GM23338 (cell line): ENCODE measurements at places on chromosomes 13 and 19.

- peak; percentile 4 for DNase-seq
Observed at GRCh38 chr19:8731428-8732169, 10.2 kb downstream of the OR2Z1 start.

DNA sequence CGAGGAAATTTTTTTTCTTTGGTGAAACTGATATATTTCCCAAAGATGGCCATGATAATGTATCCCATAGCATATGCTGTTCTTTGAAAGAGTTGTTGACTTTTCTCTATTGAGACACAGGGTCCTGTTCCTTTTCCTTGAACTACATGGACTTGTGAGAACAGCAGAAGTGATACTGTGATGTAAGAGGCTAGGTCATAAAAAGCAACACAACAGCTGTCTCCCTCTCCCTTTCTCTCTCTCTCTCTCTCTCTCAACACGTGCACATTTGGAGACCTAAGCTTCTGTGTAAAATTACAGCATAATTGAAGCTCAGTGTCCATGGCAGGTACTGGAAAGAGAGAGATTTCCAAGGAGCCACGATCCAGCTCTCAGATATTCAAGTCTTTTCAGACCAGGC, 1712.4 kb downstream of the EFNB2 start:
- no peak for DNase-seq

GRCh38 chr13:110340812-110341444, 33.8 kb downstream of the COL4A2 start:
- DNase-seq, result no peak

DNA sequence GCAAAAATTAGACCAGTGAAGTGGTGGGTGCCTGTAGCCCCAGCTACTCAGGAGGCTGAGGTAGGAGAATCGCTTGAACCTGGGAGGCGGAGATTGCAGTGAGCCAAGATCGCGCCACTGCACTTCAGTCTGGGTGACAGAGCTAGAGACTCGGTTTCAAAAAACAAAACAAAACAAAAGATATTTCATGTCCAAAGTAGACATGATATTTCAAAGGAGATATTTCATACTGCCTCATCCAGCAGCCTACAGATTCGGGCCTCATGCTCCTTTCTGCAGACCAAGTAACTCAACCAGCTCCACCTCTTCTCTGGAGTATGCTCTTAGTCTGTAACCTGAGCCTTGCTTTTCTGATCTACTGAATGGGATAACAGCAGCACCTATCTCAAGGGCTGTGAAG, 15.0 kb downstream of the ZC3H4 start:
- DNase-seq, result no peak

DNA sequence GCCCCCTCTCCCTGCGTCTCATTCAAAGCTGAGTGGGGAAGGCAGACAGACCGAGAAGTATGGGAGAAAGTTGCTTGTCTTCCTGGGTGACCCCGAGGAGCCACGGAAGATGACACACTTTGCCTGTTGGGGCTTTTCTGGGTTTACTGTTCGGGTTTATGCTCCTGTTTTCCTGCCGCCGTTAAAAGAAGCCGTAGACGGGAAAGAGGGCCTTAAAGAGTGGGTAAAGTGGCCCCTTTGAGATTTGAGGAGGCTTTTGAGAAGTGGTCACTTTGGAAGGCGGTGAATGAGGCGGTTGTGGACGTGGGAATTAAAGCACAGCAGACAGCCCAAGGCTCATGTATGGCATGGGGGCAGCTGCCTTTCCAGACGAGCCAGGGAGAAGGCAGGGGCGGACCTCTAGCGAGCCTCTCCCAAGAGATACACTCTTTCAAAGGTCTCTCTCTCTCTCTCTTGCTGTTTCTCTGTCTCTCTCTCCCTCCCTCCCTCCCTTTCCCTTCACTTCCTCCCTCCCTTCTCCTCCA, 493 bp upstream of the LHFPL6 start:
- DNase-seq, result peak; percentile 47

DNA sequence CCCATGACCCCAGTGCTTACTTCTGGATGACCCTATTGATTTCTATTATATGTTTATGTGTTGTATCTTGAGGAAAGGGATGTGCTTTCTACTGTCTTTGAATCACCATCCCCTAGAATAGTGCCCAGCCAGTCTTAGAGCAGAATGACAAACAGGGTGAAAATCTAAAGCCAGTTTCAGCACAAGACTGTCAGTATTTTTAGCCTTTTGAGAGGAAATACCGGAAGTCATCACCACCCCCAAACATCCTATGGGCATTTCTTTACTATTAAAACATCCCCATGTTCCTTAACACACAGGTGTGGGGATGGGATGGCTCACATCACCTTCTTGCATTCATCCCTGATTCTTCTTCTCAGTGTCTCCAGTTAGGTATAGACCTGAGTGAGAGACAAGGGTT, 52.1 kb upstream of the UBE2L5 start:
- no peak for DNase-seq

- DNase-seq, result no peak
Observed at GRCh38 chr13:43763143-43763759, 23.5 kb downstream of the ENOX1 start.

- no peak for DNase-seq
Observed at GRCh38 chr13:74838096-74838495, 643.9 kb downstream of the TBC1D4 start.

DNA sequence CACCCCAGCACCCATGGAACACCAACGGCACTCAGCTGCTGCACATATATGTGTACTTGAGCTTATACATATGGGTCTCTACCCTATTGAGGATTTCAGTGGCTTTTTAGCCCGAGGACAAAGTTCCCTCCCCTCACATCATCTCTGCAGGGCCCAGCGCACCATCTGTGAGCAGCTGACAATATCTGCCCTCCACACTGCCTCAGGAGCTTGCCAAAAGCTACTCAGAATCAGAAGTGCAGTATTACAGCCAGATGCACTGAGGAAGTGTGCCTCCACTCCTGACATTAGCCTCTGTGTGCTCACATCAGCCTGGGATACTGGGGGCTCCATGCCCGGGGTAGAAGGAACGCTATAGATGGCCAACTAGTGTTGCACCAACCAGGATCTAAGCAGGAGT, 903.9 kb downstream of the UQCRFS1 start:
- no peak for DNase-seq

DNA sequence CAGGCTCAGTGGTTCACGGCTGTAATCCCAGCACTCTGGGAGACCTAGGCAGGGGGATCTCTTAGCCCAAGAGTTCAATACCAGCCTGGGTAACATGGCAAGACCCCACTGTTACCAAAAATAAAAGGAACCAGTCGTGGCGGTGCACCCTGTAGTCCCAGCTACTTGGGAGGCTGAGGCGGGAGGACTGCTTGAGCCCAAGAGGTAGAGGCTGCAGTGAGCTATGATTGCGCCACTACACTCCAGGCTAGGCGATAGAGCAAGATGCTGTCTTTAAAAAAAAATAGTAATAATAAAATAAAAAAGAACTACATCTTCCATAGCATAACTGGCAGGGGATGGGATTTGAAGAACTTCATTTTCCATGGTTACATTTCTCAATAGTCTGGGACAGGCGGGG, 3.0 kb downstream of the LYPD3 start:
- no peak for DNase-seq

- no peak for DNase-seq
Observed at GRCh38 chr13:105035092-105035491, 1500.4 kb downstream of the EFNB2 start.

- peak; percentile 90 for DNase-seq
Observed at GRCh38 chr19:50008532-50008931, 16.6 kb downstream of the VRK3 start.
